ENCODE measurements at places on chromosomes 1 and 21.

DNA sequence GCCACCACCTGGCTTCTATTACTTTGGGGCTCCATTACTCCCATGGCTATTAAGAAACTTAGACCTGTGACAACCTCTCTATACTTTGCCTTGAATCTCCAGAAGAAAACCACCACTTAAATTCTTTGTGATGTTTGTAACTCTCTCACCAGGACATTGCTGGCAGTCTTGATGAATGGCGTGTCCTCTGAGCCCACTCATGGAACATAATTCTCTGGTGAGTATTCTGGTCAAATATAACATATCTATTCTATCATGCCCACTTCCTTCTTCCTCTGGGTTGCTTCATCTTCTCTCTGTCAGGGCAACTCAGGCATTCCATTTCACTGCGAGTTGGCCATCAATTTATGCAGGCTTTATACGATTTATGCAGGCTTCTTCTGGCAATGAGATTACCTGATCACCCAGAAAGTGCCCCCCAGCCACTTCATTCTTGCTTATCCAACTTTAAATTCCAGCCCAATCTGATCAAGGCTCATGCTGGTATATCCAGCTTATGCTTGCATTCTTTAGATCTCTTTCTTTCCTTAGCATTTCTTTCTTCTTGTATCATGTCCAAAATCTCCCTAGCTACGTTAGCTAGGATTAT is 112.0 kb upstream of the CHRM3 start:
- no peak for DNase-seq

DNA sequence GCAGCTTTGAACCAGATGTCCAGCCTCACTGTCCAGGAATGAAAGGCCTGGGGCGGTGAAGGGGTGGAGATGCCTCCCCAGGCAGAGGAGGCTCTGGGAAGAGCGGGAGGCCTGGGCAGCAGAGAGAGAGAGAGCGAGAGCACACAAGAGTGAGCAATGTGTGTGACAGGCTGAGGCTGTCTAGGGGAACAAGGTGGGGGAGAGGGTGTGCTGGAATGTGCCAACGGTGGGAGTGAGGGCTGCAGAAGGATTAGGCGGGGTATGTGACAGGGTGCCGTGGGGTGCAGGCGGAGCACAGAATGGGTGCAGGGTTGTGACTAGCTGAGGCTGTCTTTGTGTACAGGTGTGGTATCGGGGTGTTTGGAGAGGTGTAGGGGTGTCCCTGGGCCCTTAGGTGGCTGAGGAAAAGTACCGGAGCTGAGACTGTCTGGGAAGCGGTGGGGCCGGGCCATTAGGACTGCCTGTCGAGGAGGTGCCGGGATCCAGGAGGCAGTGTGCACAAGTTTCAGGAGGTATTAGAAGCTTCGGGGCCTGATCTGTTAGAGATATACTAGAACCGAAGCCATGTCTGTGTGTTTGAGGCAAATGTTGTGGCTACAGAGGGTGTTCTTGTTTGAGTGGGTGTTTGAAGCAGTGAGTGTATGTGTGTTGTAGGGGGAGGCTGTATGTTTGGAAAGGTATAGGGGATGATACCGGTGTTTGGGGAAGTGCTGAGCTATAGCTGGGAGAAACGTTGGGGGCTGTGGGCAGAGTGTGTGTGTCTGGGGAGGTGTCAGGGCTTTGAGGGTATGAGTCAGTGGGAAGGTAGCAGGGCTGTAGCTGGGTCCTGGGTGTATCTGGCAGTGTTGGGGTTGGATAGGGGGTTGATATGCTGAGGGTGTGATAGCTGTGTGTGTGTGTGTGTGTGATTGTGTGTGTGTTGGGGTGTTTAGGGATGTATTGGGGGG is 9.1 kb downstream of the AHDC1 start:
- DNase-seq, result no peak

GRCh38 chr1:182633031-182633430 is 28.8 kb upstream of the RGS16 start:
- DNase-seq, result no peak

- peak; percentile 59 for DNase-seq
These were observed 93.5 kb upstream of the ACTL8 start for GRCh38 chr1:17661546-17662157.

DNA sequence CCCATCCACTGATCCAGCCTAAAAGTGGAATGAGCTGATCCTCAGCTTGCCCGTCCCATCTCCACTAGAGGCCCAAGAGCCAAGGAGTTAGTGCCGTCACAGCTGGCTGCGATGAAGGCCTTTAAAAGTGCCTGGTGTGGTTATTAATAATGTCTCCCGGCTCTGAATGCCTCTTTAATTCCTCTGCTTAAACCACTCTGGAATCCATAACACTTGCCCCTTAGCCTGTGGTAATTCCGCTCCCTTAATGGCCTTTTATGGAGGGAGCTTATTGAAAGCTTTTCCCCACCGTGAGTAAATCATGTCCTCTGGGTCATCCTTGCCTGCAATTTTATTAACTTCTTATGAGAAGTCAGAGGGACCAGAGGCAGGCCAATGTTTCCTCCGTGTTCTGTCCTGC is 55.4 kb downstream of the UBIAD1 start:
- no peak for DNase-seq

GRCh38 chr1:109386054-109386717 is 11.5 kb downstream of the SORT1 start:
- DNase-seq, result no peak

- no peak for DNase-seq
These were observed 420.9 kb downstream of the KIF26B start for GRCh38 chr1:245575710-245576109.

DNA sequence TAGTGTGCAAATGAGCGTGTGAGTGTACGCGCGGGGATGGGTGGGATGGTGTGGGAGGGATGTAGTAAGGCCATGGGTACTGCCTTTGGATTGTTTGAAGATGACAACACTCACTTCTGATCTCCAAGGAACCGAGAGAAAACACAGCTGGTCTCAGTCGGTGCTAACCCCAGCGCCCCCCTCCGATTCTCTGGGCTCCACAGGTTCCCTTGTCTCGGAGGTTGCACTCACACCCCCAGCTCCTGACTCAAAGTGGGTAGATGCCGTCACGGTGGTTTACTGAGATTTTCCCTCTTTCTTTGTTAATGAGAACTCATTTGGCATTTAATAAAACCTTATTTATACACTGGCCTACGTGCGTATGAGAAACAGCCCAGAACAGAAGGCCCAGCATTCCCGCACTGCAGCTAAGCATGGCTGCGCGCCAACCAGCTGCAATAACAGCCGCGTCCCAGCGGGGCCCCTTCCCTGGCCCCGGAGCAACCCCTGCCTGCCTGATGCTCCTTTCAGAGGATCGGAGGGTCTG is 25.8 kb downstream of the ABCA4 start:
- DNase-seq, result peak; percentile 35

DNA sequence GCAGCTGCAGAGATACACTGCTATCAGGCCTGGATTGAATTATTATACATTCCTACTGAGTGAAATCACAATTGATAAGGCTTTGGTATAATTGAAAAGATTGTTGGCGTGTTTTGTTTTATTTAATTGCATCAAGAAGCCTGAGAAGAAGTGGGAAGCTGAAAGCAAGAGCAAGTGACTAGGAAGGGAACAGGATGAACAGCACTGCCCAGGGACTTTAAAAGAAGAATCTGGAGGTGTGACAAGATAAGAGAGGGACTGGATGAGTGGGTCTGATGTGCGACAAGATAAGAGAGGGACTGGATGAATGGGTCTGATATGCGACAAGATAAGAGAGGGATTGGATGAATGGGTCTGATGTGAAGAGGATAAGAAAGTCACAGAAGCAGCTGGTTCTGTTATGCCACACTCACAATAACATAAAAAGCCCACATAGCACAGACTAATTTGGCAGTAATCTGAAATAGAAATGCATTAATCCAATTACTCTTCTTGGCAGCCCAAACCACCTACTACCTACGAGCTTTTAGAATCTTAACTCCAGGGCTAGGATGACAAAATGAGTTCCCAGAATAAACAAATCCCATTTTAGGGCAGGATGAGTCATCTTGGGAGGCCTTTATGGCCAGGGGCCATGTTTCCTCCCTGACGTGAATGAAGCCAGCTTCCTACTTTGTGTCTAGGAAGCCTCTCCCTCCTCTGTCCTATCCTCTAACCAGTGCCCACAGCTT is 129.7 kb downstream of the DUSP10 start:
- no peak for DNase-seq

DNA sequence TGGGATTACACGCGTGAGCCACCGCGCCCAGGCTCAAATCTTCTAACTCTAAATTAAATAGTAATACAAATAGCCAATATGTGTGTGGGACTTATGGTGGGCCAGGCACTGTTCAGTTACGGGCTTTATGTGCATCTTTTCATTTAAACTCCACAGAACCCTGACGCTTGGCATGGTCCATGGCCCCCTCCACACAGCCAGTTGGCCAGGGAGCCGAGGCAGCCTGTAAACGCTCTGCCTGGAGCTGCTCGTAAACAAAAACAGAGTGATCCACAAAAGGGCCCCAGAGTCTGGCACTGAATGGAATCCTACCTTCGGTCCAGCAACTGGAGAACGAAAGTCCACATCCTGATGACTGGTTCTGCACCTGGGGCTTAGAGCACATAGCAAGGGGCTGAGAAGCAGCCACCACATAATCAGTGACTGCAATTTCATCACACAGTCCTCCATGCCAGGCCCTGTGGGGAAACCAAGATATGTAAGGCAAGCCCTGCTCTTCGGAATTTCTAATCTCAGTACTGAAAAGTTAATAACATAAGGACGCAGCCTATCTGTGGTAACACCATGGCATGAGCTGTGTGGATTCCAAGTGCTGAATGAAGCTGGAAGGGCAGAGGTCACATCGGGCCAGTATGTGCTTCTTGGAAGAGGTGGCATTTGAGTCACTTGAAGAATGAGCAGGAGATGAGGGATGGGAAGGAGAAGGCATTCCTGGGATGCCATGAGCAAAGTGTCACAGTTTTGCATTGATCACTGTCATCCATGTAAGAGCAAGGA is 13.5 kb upstream of the ADAMTSL4 start:
- no peak for DNase-seq

DNA sequence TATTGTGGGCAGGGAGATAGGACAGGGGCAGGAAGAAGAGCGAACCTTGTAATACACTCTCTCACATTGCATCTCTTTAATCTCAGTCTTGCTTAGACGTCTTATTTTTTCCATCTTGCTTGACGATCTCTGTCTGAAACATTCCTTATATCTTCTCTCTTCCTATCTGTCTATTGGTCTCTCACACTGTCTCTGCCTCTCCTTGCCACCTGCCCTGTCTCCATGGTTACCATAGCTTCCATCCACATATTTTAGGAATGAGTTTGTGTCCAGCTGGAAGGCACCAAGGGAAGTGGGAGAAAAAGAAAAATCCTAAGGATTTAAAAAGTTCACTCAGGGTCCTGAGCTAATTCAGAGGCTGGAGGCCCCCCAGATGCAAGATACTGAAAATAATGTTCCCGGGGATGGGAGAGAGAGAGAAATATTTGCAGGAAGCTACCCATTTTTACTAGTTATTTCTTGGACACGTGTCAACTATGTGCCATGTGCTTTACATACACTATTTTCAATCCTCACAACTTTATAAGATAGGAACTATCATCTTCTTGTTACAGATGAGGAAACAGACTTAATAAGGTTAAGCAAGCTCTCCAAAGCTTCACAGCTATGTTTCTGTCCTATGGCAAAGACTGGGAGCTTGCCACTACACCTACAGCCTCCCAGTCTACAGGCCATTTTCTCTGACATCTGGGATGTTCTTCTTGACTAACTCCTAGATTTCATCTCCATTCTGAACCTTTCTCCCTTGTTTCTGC is 933 bp downstream of the ANKRD34A start:
- no peak for DNase-seq

Measured in hippocampal formation (tissue), 2 donors.